CD4-positive, alpha-beta T cell (primary cell): ENCODE measurements at places on chromosomes 11 and 22.

DNA sequence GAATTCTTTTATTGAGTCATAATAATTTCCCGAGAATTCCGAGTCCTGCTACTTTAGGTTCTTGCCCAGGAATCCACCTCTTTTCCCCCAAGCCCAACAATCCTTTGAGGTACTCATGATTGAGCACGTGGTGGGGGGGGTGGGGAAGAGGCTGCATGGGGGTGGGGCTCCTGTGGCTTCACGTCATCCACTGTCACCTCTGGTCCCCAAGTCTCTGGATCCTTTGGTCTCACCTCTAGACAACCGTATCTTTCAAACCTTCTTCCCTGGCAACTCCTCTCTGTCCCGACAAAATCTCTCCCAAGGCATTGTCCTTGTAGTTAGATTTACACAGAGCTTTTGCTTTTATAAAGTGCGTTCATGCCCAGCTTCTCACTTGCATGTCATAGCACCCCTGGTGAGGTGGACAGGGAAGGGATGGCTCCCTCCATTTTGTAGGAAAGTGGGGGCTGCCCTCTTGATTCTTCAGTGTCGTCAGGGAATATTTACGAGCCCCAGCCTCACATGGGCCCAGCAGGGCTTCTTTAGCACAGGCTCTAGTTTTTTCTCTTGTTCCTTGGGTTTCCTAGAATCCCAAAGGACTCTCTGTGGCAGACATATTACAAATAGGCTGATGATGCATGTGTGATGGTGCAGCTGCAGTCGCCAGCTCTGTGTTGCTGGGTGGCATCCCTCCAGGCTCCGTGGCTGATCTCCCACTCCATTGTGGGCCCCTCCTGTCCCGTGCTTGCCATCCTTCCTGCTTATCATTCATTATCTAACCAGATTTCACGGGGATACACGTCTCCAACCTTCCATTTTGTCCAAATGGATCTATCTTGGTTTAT is 8.4 kb downstream of the UCP3 start:
- DNase-seq: no peak

- no peak for DNase-seq
Measured at GRCh38 chr22:29209624-29209929, 3.9 kb downstream of the EMID1 start.

- DNase-seq: no peak
Measured at GRCh38 chr22:32800158-32800882, 1.2 kb upstream of the TIMP3 start.

DNA sequence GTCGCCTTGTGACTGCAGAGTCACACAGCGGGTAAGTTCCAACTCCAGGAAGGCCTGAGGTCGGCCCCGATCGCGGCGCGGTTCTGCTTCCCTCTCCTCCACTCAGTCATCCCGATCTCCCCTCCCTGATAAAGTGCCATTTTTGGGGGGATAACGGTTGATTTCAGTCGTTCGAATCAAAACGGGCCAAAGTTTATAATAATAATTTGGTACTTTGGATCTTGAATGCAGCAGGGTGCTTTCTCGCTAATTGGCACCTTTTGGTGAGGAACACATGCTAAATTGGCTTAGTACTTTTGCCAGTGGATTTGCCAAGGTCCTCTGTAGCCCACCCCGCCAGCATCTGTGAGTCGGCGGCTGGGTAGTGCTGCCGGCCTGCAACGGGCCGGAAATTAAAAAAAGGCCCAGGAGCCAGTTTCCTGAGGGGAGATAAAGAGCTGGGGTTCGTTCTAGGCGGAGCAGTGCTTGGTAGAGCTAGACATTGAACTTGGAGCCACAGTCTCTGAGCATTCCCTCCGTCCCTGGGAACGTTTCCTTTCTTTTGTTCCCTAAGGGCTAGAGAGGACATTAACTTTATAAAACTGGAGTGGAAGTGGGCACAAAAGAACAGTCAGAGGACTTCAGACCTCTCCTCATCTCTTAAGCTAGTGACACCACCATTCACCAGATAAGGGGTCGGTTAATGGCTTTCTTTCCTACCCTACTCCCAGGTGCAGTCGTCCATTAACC is 997 bp downstream of the UBE2L3 start:
- DNase-seq: peak; percentile 25

DNA sequence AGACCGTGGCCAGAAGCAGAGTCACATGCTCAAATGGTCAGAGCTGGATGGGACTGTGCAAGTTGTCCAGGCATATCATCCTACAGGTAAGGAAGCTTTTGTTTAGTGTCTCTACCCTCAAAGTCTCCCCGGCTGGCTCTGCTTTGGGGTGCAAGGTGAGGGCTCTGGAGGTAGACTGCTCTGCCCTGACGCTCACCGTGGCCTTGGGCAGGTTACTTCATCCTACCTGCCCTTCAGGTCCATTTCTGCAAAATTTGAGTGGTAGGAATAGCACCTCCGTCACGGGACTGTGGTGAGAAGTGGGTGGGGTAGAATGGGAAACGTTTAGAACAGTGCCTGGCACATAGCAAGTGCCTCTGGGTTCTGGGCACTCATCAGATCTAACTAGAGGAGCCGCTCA is 42.2 kb downstream of the NAT10 start:
- DNase-seq: no peak

GRCh38 chr11:27088353-27088752 is 47.7 kb downstream of the BBOX1 start:
- DNase-seq: no peak

GRCh38 chr22:30890686-30891442 is 77.7 kb downstream of the MORC2 start:
- no peak for DNase-seq

DNA sequence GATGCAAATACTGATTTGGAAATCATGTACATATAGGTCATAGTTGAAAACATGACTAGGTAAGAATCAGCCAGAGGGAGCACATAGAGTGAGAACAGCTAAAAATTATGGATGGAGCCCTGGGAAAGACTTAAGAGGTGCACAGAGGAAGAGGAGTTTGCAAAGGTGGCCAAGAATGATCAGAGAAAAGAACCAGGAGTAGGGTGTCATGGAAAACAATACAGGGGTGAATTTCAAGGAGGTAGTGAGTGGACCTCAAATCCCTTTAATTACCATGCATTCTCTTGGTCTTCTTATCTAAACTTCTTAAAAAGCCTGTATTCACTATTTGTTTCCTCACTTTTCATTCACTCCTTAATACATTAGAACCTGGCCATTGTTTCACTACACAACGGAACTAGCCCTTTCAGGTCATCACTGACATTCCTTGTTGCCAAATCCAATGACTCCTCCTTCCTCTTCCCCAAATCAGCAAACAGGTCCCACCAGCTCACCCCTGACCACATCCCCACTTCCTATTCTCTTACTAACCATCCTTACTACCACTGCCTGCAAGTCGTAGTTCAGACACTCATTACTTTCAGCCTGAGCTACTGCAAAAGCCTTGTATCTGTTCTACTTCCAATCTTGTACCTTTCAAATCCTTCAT is 22.6 kb downstream of the BUD13 start:
- DNase-seq: no peak

- no peak for DNase-seq
Measured at GRCh38 chr11:94825031-94825430, 56.9 kb downstream of the AMOTL1 start.

- DNase-seq: no peak
Measured at GRCh38 chr22:49363526-49364230, 464.0 kb downstream of the BRD1 start.

GRCh38 chr11:103959279-103959942 is 77.0 kb upstream of the DDI1 start:
- no peak for DNase-seq

DNA sequence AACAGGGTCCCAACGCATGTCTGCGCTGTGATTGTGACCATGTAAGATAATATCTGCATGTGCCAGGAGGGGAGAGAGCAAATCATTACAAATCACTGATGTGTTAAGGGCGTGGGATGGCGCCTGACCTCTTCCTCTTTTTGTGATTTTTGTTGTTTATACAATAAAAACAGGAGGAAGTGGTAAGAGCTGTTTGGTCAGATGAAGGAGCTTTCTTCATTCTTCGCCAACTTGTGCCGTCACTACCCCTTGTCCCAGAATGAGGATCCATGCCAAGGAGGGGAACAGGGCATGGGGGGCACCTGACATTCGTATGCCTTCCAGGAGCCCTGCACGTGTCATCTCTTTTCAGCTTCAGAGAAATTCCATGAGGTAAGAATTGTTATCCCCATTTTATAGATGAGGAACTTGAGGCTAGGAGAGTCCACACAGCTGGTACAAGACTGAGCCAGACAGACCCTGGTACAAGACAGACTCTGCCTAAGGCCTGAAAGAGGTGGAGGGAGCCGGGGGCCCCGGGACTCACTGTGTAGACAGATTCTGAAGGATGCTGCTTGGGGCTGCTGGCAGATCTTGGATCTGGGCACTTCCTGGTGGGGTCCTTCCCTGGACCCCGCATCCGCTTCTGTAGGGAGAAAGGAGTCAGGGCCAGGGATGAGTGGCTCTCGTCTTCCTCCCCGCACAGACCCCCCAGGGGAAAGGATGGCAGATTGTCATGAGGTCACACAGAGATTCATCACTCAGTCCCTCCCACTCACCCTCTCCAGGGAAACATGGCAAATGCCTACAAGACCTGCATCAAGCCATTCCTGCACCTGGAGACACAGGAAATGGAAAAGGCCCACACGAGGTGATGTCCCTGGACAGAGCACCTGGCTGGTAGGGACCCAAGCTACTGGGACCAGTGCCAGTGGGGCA is 34.6 kb downstream of the NFAM1 start:
- DNase-seq: no peak
